Breast epithelium (tissue), 4 donors: ENCODE measurements at places on chromosomes 3 and 15. TPM values are rescaled to one million over a fixed set of nuclear protein-coding genes. Genes with fewer than 3 reads are reported as not detected.

The UBA5 gene
- total RNA-seq, result 37.7 TPM

GRCh38 chr3:193943200-193943599, 192.7 kb upstream of the HES1 start:
- H3K4me3 ChIP-seq, result no peak overlapping the region
- DNase-seq, result no peak
- no peak overlapping the region for H3K27ac ChIP-seq
- no peaks in the 10 kb centered on the region for H3K4me1 ChIP-seq

GRCh38 chr3:44033123-44033522, 208.6 kb upstream of the TOPAZ1 start:
- H3K27ac ChIP-seq, result no peak overlapping the region
- no peaks in the 10 kb centered on the region for H3K4me1 ChIP-seq
- H3K36me3 ChIP-seq, result no peaks in the 10 kb centered on the region
- DNase-seq, result no peak
- no peak overlapping the region for H3K4me3 ChIP-seq

GRCh38 chr3:151722856-151723255, 10.9 kb upstream of the AADACL2 start:
- H3K27ac ChIP-seq, result no peak overlapping the region
- H3K4me1 ChIP-seq, result no peaks in the 10 kb centered on the region
- no peaks in the 10 kb centered on the region for H3K36me3 ChIP-seq
- DNase-seq, result no peak

- no peaks in the 10 kb centered on the region for H3K27me3 ChIP-seq
- H3K4me3 ChIP-seq, result no peak overlapping the region
- H3K36me3 ChIP-seq, result no peaks in the 10 kb centered on the region
- no peak overlapping the region for H3K27ac ChIP-seq
These were observed 157.1 kb downstream of the RSRC1 start for GRCh38 chr3:158267015-158267414.

The LNP1 gene
- total RNA-seq, result 3.3 TPM

The ELL3 gene
- total RNA-seq, result 5.2 TPM

The GOLGA8Q gene
- total RNA-seq, result 0.59 TPM

DNA sequence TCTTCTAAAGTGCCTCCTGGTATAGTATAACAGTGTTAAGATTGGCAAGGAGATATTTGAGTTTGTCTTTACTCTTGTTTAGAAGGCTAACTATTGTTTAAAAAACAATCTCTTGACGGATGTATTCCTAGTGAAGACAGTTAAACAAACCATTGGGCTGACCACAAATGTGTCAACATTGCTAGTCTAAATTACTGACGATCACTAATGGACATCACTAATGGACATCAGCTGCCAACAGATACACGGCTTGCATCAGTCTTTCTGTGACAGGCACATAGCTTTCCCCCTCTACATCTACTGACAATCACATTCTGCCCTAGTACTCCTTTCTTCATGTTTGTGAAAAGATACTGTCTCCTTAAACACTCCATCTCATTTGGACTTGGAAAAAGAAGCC, 57.1 kb upstream of the ETV5 start:
- no peak overlapping the region for H3K4me3 ChIP-seq
- H3K36me3 ChIP-seq, result no peaks in the 10 kb centered on the region
- H3K4me1 ChIP-seq, result no peaks in the 10 kb centered on the region

The MCF2L2 gene
- 1.5 TPM for total RNA-seq

The FAM174B gene
- total RNA-seq, result 20.6 TPM
